ENCODE measurements at places on chromosomes 16 and 17.

GRCh38 chr17:63445954-63446752 lies at the start of gene CYB561:
CYB561 (minus strand) TSS chr17:63446306; CDS start chr17:63437547, 8,759 bp downstream.
- DNase-seq, result peak; percentile 85

DNA sequence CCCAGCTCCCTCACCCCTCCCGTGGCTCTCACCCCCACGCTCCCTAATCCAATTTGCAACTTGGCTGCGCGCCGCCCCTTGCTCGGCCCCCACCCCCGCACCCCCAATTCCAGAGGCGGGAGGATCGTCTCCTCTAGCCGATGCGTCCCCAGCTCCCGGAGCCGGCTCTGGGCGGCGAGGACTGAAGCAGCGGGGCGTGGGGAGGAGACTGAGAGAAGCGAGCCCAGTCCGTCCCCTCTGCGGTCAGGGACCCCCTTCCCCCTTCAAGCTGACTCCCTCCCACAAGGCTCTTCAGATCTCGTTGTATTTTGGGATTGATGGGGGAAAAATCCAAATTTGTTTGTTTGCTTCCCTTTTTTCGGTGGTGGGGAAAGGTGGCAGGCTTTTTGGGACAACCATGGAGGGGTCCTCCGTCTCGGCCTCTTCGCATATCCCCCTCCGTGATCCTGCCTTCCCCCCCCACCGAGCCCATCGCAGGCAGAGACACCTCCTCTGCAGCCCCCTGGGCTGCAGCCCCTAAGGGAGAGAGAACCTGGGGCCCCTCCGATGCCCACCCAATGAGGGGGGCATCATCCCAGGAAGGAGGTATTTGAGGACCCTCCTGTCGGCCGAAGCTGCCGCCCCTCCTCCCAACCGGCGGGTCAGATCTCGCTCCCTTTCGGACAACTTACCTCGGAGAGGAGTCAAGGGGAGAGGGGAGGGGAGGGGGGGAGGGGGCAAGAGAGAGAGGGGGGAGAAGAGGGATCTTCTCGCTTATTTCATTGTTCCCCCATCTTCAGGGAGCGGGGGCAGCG lies 466 bp downstream of the NEUROD2 start:
- DNase-seq, result no peak

GRCh38 chr17:48747445-48748363 lies 19.2 kb upstream of the HOXB13 start:
- no peak for DNase-seq

DNA sequence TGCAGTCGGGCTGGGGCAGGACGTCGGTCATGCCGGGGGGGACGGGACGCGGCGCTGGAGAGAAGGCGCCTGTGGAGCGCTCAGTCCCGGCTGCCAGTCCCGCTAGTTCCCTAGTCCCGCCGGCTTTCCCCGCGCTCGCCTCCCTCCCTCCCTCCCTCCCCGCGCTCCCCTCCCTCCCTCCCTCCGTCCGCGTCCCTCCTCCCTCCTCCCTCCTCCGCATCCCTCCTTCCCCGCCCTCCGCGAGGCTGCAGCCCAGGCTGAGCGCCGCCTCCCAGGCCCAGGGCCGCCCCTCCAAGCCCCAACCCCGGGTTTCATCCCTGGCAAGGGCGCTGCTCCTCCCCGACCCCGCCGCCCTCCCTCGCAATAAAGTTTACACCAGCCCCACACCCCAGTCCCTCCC lies 34.8 kb downstream of the TIMM22 start:
- no peak for DNase-seq

- no peak for DNase-seq
Observed at GRCh38 chr16:71421911-71422310, 19.9 kb downstream of the TLE7 start.

- DNase-seq, result no peak
Observed at GRCh38 chr16:89921702-89922476, 1.3 kb upstream of the TUBB3 start.

DNA sequence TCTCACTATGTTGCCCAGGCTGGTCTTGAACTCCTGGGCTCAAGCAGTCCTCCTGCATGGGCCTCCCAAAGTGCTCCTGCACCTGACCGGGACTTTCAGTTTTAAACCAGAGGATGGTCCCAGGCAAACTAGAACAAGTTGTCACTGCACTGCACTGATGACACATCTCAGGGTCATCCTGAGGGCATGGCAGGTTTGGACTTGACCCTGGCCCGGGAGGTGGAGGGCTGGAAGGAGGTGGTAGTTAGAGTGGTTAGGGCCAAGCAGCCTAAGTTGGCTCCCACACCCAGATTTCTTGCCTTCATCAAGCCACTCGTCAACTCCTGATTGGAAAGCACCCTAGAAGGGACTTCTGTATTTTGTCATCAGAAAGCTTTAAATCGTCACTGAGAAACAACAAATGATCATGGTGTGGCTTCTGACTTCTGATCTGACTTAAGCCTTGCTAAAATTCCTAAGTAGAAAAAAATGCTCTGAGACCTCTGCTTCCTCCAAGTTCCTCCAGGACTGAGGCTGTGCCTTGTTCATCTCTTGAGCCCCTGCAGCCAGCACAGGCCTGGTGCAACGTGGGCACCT lies 43.5 kb downstream of the EMP2 start:
- DNase-seq, result no peak

DNA sequence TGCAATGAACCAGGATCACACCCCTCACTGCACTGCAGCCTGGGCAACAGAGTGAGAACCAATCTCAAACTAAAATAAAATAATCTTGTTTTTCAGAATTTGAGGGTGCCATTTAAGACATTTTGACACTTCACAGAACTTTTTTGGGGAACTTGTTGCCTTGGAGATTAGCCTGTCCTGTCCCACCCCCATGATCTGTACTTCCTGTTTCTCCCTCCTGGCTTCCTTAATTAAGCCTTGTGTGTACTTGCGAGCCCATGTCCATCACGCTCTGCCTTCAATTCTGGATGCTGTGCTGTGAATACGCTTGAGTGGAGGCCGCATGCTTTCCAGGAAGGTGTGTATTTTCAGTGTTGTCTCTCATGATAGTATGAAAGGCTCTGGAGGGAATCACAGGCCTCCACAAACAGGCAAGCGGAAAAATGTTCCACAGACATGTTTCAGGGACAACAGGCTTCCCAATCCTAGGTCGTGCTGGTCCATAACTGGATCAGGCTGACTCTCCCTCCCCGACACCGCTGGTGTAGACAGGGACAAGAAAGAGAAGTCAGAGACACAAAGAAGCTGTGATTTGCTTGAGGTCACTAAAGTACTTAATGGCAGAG lies 56.9 kb downstream of the NOS2 start:
- no peak for DNase-seq

GRCh38 chr16:67552476-67552875 lies 9.8 kb upstream of the CTCF start:
- DNase-seq, result no peak

DNA sequence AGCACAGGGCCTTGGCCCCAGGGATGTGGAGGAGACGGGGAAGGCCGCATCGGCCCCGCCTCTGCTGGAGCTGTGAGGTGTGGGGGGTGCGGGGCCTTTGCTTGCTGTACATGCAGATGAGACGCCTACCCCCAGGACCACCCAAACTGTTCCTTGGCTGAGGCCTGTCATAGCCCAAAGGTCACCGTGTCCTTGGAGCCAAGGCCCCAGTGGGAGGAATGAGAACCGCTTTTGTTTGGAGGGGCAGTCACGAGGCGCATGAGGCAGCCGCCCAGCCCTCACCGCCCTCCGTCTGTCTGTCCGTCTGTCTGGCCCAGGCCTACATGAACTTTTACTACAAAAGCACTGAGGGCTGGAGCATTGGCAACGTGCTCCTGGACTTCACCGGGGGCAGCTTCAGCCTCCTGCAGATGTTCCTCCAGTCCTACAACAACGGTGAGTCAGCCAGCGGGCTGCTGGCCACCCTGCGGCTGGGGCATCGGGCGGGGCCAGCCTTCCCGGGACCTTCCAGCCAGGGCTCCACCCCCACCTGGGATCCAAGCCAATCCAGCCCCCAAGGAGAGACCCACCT lies 8.8 kb downstream of the TAX1BP3 start:
- DNase-seq, result no peak

- DNase-seq, result no peak
Observed at GRCh38 chr17:48571024-48571818, 6.9 kb downstream of the HOXB4 start.

DNA sequence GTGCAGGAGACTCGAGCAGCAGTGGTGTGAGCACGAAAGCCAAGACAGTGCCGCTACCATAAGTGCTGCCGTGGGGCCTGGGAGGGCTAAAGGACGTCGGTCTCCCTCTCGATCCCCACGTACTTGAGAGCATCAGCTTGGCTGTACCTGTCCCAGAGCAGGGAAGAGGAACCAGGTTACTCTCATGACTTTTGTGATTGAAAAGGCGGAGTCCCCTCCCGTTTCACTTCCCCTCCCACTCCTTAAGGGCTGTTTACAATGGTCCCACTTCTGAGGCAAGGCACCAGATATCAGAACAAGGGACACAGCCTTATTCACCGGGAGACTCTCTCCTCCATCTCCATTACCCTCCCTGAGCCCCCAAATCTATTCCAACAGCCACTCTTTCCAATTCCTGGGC lies 20.1 kb downstream of the CNTNAP1 start:
- DNase-seq, result no peak

- peak; percentile 44 for DNase-seq
Observed at GRCh38 chr17:59963738-59964481, 630 bp downstream of the RNFT1 start.

DNA sequence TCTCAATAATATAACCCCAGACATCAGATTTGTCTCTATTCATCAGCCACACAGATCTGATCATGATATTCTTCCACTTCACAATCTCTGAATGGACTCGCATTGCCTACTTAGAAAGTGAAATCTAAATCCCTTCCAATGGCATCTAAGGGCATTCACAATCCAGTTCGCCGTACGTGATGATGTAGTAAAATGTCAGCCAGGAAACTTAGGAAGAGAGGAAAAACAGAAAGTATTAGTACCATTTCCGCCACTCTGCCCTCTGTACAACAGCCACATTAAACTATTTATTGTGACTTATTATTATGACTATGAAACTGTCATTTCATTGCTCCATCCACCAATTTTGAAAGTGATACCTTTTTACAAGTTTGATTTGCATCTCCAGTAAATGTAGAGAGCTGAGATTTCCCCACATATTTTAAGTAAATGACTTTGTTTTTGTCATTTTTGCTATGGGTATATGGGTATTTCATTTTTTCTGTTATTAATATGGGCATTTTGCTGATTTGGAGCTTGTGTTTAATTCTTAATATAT lies 69.4 kb upstream of the SMIM36 start:
- DNase-seq, result no peak

DNA sequence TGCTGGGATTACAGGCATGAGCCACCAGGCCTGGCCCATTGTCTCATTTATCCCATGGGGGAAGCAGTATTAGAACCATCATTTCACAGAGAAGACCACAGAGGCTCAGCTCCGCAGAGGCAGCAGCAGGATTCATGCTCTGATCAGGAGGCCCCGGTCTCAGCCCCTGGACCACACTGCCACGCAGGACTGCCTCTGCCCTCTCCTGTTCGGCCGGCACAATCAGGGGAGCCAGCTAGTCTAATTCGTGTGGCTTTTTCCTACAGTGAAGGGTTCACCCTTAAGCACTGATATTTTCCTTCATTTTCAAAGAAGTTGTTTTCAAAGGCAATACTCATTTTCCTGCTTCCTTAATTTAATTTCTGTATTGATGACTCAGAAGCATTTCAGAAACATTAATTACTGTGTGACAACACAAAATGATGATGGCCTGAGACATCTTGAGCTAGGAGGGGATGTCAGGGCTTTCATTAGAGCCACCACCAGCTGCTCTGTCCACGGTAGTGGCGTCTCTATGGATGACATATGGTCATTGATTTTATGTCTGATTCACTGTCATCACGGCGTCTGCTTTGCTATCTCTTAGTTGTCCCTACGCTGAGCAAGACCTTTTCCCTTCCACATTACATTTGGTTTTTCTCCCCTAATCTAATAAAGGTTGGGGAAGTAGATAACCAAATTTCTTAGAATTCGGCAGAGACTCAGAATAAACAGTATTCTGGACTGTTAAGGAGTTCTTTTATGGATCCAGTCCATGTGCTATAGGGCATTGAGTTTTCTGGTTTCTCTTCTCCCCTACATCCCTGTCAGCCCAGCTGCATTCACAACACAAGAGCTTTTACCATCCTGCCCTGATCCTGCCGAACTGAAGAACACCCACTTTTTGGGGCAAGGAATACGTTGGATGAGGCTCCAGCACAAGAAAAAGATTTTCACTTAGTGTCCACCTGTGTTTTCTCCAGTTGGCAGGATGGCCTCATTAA lies 314.0 kb downstream of the SLC39A11 start:
- no peak for DNase-seq

- no peak for DNase-seq
Observed at GRCh38 chr16:85152414-85153030, 40.2 kb upstream of the CIBAR2 start.

- no peak for DNase-seq
Observed at GRCh38 chr17:69286257-69286656, 40.7 kb downstream of the ABCA5 start.

DNA sequence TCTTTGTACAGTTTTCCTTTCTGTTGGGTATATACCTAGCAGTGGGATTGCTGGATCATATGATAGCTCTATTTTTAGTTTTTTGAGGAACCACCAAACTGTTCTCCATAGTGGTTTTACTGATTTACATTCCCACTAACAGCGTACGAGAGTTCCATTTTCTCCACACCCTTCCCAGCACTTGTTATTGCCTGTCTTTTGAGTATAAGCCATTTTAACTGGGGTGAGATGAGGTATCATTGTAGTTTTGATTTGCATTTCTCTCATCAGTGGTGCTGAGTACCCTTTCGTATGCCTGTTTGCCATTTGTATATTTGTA lies 887 bp upstream of the EVI2B start:
- no peak for DNase-seq

- no peak for DNase-seq
Observed at GRCh38 chr16:318628-319027, 33.9 kb downstream of the AXIN1 start.

DNA sequence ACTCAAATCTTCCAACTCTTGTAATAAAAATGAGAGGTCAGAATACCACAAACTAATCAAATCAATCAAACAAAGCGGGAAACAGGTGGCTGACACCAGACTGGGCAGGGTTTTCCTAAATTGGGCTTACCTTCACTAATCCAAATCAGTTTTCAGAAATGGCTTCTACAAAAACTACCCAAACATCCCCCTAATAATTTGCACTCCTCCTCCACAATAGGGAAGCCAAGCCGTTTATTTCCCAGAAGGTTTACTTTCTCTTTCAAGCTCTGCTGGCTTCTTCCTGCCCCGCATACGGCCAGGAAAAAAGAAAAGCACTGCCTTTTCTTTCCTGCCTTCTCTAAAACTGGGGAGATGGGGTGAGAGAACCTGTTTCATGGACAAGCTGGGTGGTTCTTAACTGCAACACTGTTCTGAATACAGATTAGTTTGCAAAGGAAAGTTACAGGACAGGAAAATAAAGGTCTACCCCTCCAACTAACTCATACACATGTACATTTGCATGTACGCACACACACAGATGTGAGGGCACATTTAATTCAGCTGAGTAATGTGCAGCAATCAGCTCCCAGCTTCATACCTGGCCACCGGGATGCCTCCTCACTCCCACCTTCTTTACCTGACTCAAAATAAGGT lies 9.2 kb downstream of the STAT3 start:
- DNase-seq, result no peak

- no peak for DNase-seq
Observed at GRCh38 chr16:79036541-79036940, 564.0 kb downstream of the MAF start.

GRCh38 chr17:4411201-4411600 lies 22.5 kb upstream of the SPNS3 start:
- no peak for DNase-seq

Measured in NCI-H510A (cell line).